ENCODE measurements at places on chromosomes 2 and 18.
A peak's percentile ranks its signal among the peaks of the same experiment; 100 is the strongest.

- no peak for DNase-seq
Measured at GRCh38 chr2:4502230-4502843, 799.0 kb downstream of the DCDC2C start.

DNA sequence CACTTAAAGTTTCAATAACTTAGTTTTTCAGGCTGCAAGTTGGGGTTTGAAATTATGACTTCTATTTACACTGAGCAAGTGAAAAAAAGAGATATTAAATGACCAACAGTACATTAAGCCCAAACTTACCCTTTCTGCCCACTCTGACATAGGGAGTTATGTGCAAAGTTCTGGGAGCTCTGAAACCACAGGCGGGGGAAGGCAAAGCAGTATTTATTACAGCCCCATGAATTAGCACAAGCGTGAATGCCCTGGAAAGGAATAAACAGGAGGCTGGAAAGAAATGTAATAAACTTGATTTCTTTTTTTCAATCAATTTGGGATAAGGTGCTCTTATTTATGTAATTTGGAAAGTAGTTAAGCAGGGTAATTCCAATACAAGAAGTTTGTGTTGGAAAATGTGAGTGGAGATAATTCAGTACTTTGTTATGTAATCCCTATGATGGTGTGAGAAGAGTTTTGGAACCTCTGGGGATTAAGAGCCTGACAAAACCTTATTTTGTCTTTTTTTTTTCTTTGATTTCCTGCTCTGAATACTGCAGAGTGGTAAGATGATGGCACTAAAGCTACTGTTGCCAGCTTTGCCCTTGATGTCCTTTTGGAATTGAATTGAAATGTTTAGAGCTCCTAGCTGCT, 351.5 kb downstream of the ARHGAP15 start:
- DNase-seq, result no peak

DNA sequence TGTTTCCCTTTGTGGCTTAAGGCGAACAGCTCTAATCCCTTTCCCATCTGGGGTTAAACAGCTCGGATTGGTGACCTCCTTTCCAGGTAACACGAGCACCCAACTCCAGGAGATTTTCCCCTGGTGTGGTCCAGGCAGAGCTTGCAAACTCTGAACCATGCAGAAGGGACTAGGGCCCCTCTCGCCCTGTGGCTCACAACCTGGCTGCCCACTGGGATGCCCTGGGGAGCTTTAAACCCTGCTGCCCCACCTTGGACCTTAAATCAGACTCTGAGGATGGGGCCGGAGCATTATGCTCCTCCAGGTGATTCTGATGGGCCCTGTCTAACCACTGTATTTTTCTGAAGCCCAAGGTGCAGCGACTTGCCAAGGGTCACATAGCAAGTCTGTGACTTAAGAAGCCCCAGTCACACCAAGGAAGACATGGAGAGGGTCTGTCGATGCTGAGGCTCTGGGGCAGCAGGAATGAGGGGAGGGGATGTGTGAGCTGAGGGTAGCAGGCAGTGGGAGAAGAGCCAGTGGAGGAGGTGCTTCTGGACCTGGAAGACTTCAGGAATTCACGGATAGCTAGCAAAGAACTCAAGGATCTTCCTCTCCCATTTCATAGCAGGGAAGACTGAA, 5.9 kb downstream of the ARID5A start:
- DNase-seq, result no peak

- no peak for DNase-seq
Measured at GRCh38 chr2:148875387-148876051, 492 bp downstream of the KIF5C start.

DNA sequence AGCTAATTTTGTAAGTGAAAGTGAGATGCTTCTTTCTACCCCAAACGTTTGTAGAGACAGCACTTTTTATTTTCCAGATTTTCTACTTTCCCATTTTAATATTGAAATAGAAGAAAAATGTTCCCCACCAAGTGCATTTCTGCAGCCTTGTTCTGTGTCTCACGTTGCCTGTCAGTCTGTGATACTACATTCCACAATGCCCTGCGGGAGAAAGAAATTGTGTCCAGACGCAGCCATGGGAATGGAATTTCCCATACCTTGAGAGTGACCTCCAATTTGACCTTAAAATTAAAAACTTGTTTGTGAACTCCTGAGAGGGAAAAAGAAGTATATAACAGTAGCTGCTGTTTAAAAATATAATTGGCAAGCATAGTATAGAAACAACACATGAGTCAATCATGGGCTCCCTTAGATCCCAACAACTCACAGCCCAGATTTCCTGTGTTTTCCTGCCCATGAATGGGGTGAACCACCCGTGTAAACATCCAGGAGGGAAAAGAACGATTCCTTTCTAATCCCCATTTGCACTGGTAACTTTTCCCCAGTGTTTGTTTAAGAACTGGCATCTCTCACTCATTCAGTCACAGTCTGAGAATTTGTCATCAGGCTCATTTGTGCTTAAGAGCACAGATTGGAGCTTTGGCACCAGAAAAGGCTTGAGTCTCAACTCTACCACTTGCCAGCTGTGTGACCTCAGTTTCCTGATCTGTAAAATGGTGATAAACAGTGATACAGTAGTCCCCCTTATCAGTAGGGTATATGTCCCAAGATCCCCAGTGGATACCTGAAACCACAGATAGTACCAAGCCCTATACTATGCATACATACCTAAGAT, 166.1 kb upstream of the ZNF521 start:
- no peak for DNase-seq

DNA sequence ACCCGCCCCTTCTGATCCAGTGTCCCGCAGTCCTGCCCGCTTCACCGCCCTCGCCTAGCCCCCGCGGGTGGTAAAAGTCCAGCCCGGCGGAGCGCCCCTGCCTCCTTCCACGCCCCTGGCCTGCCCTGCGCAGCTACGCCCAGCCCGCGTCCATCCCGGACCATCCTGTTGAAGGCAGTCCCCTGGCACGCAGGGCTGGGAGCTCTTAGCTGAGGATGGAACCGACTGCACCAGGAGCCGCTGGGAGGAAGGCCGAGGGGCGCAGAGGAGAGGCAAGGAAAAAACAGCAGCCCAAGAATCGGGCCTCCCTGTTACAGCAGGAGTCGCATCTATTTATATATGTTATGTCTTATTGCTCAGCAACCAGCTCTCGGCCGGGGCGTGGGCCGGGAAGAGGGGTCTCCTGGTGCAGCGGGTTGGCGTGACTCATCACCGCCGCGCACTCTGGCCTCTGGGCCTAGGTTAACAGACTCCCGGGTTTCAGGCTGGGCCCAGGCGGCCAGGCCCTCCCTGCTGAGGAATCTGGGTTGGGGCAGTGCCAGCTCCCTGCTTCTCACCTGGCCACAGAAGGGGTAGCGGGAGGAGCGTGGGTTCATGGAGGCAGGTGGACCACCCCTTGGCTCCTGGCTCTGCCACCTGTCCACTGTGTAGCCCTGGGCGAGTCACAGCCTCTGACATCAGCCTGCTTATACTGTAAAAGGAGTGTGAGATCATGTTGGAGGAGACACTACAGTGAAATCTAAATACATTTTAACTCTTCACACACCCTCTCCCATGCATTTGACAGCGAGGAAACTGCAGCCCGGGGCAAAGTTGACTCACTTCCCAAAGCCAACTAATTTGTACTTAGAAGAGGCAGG, 13.4 kb upstream of the MAP3K2 start:
- DNase-seq, result no peak

DNA sequence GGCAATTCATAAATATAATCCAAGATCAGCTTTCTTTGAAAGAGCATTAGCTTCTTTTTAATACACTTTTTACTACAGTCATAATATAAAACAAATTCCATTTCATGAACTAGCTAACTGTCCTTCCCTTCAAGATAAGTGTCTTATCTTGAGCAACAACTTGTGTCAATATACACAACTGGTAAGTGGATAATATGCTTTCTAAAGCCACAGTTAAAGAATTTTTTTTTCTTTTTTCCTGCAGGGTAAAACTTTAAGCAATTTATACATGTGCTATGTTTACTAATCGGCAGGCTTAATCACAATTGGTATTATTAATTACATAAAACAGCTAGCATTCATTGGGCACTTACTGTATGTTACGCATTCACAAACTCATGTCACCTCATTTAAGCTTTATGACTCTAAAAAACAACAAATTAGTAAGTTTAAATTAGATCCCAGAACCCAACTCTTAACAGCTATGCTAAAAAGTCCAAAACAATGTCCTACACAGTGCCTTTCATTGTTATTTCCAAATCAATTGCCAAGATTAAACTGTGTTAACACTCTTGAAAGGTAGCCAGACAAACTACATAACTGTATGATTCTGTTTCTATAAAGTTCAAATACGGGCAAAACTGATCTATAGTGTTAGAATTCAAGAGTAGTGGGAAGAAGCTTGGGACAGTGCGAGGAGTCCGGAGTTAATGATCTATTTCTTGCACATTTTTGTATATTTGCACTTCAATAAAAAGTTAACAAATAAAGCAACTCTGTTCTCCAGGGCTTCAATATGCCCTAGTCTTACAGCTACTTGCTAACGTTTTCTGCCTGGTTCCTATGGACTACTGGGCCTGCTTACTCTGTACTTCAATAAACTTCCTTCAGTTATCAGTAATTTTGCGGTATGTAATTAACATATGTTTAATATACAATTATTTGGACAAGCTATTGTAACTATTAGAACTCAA, 6.0 kb downstream of the TXNL1 start:
- DNase-seq, result no peak

- DNase-seq, result no peak
Measured at GRCh38 chr2:207258263-207258991, 92.7 kb upstream of the KLF7 start.

DNA sequence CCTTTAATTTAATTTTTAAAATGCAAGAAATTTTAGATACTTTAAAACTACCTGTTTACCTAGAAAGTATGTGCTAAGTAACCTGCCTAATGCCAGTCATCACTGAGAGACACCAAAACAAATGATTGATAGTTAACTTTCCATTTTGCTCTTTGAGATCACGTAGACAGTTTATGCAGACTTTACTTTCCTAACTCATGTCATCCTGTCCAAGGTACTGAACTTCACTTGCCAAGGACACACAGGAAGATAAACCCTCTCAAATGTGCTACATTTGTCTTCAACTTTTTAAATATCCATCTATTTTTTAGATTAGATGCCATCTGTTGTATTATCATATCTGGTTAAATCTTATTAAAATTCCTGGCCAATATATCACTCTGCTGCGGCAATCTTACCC, 20.1 kb upstream of the SCN1A start:
- DNase-seq, result no peak

GRCh38 chr2:48228345-48228684, 301.6 kb upstream of the STON1 start:
- DNase-seq, result no peak

DNA sequence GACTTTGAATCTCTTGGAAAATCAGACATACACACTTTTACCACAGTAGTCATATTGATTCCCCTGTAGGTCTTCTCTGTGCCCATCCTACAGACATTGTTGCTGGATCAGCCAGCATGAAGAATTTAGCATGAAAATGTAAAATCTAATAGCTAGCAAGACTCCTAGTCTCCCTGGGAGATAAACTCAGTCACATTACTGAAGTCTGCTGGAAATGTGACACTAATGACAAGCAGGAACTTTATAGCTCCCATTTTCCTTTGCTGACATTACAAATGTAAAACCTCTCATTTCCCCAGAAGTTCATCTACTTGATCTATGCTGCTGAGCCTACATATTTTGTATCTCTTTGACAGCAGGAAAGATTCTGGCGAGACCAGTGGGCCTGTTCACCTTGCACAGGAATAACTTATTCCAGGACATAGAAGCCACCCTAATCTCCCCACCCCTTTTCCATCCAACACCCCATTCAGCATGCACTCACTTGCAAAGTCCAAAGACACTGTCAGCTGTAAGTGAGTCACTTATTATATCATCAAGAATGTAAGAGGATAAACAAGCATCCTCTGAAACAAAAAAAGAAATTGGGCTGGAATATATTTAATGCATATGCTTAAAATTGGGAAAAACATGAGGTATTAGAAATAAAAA, 648.3 kb upstream of the PKDCC start:
- DNase-seq, result no peak

DNA sequence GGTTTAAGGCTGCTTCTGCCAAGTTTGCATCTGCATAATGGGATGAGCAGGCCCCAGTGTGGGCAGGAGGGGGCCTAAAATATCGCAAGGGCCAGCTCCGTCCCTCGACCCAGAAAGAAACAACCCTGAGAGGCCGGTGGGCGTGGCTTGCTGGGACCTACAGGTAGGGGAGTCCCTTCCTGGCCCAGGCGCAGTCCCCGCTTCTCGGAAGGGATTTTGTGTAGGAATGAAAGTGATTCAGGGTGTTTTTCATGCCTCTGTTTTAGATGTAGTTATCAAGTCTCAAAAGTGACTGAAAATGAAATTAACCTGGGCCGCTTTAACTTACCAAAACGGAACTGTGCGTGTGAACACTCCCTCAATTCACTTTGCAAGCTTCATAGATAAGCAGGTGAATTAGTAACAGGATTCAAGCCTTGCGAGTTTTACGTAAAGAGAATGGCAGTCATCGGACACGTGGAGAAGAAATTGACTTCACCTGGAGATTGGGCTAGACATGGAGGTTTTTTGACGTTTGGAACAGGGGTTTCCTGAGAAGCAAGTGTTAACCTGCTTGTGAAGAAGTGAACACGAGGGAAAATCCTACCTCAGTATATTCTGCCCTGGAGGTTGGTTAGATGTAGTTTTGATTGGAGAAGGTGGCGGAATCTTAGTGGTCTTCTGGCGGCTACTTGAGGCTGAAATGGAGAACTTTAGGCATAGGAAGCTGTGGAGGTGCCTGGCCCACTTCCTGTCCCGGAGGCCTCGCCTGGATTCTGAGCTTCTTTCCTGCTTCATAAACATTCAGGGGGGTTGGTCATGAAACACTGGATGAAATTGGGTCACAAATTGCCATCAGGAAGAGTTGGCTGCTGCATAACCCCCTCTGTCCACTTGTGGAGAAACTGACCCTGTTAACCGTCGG, 1.7 kb downstream of the NCK2 start:
- DNase-seq, result peak; percentile 93

GRCh38 chr2:191650896-191651773, 26.8 kb upstream of the NABP1 start:
- DNase-seq, result no peak

DNA sequence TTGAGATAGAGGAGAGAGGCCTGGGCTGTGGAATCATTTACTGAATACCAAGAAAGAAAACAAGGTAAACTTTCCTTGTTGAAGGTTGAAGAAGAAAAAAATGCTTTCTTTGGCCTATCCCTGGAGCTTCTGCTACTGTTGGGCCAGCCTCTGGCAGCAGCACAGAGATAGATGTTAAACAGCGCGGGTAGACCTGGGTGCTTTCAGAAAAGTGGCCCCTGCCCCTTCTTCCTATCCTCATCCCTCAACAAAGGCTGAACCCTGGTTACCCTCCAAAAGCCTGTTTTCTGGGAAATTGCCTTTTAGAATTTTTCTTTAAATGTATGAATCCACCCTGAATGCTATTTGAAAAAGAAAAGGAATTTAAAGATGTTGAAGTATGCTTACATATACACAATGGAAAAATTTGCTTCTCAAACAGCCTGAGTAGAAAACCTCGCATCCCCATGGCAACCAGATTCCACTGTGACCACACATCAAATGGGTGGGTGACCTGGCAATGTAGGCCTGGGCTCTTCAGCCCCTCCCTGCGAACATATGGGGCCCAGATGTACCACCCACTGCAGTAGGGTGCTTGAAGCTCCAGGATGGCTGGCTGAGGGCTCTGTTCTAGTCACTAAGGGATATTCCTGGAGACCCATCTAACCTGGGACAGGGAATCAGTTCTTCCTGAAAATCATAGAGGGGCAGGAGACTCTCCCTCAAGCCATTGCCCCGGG, 23.4 kb upstream of the CHRNA1 start:
- peak; percentile 55 for DNase-seq

Data from stimulated activated naive CD8-positive, alpha-beta T cell treated with anti-CD3 and anti-CD28 coated beads, Interleukin-15, amount 100 ng/mL, for 72 hours (primary cell).